GM10248 (cell line): ENCODE measurements at places on chromosomes 16 and 17.

DNA sequence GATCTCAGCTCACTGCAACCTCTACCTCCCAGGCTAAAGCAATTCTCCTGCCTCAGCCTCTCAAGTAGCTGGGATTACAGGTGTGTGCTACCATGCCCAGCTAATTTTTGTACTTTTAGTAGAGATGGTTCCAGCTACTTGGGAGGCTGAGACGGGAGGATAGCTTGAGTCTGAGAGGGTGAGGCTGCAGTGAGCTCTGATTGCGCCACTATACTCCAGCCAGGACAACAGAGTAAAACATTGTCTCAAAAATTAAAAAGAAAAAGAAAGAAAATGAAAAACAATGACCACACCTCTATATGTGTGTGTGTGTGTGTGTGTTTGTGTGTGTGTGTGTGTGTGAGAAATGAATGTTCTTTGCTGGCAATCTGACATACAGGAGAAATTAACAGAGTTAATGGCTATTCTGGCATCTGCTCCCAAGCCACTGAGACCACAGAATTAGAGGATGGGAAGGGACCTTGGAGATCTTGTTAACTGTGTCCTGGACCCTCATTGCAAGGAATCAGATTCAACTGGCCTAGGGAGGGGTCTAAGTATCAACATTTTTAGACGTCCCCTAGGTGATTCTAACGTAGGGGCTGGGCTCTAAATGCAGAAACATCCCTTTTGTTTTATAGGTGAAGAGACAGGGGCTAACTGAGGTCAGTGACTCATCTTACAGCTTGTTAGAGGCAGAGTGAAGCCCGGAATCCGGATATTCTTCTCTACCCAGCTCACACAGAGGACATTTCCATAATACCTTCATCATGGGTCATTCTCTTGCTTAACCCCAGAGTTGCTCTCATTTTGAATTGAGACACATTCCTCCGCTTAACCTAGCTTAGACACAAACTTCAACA, 16.4 kb upstream of the MARCHF10 start:
- DNase-seq = no peak

DNA sequence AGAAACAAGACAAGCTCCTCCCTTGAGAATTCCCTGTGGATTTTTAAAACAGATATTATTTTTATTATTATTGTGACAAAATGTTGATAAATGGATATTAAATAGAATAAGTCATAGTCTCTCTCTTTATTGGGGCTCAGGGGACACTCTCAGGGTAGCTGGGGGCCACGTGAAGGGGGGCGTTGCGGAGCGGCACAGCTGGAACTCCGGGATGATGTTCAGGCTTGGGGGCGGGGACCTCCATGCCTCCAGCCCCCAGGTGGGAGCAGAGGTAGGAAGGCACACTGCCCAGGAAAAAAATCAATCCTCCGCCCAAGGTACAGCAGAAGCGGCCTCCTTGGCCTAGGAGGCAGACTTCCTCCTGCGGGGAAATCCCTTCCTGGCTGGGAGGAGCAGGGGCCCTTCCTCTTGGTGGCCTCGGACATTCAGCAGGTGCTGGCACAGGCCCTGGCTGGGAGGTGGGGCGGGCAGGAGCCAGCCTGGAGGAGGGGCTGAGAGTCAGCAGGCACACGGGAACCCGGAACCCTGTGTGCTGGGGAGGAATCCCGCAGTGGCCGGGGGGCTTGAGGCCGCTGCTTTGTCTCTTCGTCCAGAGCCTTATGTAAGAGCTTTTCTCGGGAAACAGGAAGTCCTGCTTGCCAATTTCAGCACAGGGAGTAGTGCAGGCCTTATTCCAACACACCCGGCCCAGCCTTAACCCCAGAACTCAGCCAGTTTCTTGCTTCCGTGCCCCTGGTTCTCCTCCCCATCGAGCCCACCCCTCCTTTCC, 591 bp upstream of the TNFSF13 start:
- DNase-seq = peak; percentile 59

DNA sequence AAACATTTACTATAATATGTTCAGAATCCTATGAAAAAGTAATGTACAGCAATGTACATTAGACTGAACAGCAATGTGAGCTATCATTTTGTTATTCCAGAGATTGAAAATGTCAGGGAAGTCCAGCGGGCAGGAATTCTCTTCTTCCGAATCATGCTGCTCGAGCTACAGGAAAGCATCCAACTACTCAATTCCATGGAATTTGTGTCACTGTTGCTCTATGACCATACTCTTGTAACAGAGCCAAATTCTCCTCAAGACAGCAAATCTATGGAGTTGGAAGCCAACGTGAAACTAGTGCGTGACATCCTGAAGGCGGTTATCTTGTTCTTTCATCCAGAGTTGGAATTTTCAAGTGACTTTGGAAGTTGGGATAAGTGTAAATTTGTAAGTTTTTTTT, 24.8 kb upstream of the NSRP1 start:
- DNase-seq = no peak

GRCh38 chr17:4969047-4969550, 1.5 kb upstream of the SPAG7 start:
- DNase-seq = no peak

GRCh38 chr17:34841467-34841866, 119.8 kb downstream of the CCT6B start:
- DNase-seq = no peak

- no peak for DNase-seq
Observed at GRCh38 chr16:20874088-20874581, 26.0 kb downstream of the DCUN1D3 start.
